ENCODE measurements at places on chromosomes 1 and 21. TPM values are rescaled to one million over a fixed set of nuclear protein-coding genes. Genes with fewer than 3 reads are reported as not detected.

GRCh38 chr1:219954736-219955421 is 26.5 kb upstream of the SLC30A10 start:
- ATAC-seq: no peak

The PSMD4 gene
- 256 TPM for total RNA-seq

- no peak for ATAC-seq
Observed at GRCh38 chr1:225514671-225515081, 86.8 kb upstream of the LBR start.

DNA sequence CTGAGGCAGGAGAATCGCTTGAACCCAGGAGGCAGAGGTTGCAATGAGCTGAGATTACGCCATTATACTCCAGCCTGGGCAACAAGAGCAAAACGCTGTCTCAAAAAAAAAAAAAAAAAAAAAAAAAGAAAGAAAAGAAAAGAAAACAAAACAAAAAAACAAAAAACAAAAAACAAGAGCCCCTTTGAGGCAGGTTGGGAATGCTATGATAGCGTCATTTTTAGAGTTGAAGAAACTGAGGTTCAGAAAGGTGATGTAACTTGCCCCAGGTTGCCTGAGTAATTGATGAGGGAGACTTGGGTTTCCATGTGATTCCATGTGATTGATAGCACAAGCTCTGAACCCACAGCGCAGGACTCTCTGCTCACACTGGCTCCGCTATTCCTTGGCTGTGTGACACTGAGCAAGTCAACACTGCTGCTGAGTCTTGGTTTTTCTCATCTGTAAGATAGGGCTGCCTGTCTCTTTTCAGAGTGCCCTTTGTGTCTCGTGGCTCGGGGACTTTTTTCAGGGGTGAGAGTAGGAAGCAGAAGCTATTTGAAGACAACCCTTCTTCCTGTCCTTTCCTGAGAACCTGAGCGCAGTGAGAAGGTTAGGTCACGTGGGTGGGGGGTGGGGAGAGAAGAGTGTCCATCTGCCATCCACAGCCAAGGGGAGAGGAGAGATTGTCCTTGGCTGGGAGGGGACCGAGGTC is 2.5 kb downstream of the CNR2 start:
- ATAC-seq: no peak

The S100A7A gene
- total RNA-seq: 0.19 TPM

GRCh38 chr1:184866991-184867788 is 107.1 kb downstream of the NIBAN1 start:
- no peak for ATAC-seq

DNA sequence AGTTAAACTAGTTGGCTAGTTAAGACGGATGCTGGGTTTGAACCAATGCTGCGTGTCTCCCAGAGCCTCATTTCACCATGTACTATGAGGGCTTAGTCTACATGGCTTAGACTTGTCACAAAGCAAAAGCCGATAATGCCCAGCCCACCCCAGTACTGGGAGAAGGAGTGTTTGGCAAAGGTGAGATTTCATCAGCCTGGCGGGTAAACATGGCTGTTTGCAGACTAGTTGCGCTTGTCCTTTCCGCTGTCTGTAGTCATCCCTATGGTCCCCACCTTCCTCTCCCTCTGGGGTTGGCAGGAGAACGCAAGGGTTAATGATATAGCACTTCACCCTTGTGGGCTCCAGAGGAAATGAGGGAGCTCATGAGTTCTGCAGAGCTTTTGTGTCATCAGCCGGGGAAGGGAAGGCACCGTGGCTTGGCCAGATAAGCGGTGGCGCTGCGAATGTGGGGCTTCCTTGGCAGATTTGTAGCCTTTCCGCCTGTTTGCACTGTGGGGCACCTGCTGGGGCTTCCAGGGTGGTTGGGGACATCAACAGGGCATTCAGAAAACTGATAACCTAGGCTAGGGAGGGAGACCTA is 29.2 kb downstream of the SOX13 start:
- peak; percentile 44 for ATAC-seq

DNA sequence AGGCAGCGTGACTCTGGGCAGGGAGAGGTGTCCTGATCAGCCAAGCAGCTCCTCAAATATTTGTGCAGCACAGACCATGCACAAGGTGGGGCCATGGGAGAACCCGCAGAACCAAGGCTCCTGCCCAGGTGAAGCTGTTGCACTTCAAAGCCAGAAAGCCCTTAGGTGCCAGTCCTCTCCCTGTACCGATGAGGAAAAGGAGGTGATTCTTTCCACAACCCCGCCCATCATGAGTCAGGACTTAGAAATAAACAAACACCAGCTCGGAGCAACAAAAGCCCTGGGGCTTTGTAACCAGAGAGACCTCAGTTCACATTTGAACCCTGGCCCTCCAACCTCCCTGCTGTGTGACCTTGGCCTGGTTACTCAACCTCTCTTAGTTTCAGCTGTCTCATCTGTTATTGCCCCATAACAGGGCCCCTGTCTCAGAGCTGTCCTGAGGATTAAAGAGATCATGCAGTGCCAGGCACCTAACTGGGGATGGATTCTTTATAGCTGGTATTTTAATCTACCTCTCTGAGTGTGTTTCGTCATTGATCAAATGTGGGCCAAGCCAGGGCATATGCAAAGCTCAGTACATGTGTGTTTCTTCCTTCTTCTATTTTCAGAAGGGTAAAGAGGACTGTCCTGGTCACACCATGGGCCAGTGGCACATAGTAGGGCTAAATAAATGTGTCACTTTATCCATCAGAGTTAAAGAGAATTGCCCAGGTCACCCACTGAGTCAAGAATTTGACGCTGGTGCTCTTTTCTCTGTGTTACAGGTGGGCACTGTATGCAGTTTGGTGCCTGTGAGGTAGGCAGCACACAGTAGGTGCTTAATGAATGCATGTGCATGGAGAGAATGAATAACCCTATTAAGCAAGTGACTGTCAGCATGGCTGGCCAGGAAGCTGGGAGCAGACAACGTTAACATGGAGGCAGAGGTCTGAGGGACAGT is 1.4 kb downstream of the LDLRAD1 start:
- ATAC-seq: no peak

GRCh38 chr1:38641661-38642060 is 217.9 kb downstream of the RRAGC start:
- ATAC-seq: no peak

GRCh38 chr1:191065346-191065745 is 587.7 kb upstream of the BRINP3 start:
- no peak for ATAC-seq

DNA sequence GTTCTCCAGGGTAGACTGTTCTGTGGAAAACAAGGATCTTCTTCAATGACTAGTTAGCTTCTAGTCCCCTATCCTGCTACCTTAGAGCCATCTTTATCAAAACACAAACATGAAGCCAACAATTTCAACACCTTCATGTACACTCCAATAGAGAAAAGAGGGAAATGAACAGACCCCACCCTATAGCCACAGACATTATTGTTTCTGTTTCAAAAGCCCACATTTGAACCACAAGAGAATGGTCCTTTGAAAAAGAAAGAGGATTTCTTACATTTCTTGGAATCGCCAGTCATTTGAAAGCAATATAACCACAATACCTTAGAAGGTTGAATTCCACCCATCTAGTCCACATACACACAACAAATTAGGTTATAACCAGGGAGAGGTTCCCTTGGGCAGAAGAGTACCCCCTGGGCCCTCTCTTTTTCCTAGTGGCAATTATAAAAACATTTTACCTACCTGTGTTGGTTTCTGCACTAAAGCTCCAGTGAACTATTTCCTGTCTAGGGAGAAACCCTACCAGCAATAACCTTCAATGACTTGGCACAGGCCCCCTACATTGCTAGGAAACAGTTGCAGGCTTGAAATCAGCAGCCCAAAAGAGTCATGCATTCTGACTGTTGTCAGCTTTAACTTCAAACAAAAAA is 2.7 kb upstream of the LPGAT1 start:
- no peak for ATAC-seq

- no peak for ATAC-seq
Observed at GRCh38 chr1:179883745-179884138, 1.7 kb downstream of the TOR1AIP1 start.

DNA sequence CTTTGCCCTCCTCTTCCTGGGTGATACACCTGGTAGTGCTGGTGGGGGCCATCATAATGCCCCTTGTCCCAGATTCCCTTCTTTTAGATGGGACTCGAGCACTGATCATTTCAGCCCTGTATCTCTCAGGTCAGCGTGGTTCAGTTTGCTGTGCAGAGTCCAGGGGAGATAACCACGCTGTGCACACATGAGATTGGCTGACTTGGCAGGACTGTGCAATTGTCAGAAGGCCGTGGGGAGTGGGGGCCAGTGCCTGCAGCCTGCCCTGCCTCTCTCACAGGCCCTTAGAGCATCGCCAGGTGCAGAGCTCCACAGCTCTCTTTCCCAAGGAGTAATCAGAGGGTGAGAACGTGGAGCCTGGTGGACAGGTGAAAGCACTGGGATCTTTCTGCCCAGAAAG is 15.2 kb downstream of the EPHX1 start:
- peak; percentile 50 for ATAC-seq

- ATAC-seq: peak; percentile 60
Observed at GRCh38 chr21:42198929-42199867, 19.7 kb upstream of the ABCG1 start.

The SLAMF9 gene
- total RNA-seq: not detected

DNA sequence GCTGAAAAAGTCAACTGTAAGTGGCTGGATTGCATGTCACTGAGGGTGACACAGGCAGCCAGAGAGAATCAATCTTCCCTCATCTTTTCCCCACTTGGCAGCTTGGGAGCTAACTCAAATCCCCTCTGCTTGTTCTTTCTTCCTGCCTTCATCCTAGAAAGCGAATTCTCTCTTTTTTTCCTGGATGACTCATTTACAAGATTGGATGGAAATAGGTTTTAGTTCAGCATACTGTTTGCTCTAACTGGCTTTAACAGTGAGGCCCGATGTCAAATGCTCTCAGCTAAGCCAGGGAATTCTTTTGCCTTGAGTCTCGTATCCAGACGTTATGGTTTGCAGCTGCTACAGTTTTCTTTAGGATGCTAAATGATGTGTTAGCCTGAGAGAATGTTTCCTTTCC is 72.7 kb downstream of the HUNK start:
- ATAC-seq: peak; percentile 88

The SFPQ gene
- total RNA-seq: 249 TPM

DNA sequence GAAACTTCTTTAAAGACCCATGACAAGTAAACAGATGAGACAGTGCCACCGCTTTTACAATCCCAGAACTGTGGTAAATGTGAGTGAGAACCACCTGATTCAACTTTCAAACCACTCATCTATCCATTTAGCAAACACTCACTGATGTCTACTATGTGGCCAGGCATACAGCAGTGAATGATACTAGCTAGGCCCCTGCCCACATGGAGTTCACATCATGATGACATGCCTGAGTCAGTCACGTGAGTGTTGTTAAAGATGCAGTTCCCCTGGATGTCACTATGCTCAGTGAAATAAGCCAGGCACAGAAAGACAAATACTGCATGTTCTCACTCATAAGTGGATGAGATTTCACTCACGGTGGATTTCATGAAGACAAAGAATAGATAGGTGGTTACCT is 28.4 kb downstream of the STX6 start:
- ATAC-seq: peak; percentile 36

The NTRK1 gene
- 2.5 TPM for total RNA-seq

GRCh38 chr1:213320191-213320870 is 269.3 kb downstream of the RPS6KC1 start:
- no peak for ATAC-seq

DNA sequence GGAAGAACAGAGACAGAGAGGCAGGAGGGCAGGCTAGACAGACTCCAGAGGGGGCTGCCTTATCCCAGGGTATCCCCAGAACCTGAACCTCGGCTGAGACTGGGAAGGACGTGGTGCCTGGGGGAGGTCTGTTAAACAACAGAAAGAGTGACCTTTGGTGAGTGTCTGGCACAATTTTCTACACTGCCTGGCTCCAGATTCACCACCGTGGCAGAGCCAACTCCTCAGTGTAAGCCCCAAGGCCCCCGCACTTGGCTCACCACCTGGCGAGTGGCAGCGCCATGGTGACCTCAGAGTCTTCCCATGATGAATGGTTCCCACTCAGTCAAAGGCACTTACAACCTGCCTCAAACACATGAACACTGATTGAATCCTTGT is 6.5 kb downstream of the RD3 start:
- no peak for ATAC-seq

- ATAC-seq: no peak
Observed at GRCh38 chr1:228904222-228904621, 168.9 kb downstream of the RHOU start.

The JUN gene
- 27.5 TPM for total RNA-seq

The GUCA2A gene
- total RNA-seq: not detected

DNA sequence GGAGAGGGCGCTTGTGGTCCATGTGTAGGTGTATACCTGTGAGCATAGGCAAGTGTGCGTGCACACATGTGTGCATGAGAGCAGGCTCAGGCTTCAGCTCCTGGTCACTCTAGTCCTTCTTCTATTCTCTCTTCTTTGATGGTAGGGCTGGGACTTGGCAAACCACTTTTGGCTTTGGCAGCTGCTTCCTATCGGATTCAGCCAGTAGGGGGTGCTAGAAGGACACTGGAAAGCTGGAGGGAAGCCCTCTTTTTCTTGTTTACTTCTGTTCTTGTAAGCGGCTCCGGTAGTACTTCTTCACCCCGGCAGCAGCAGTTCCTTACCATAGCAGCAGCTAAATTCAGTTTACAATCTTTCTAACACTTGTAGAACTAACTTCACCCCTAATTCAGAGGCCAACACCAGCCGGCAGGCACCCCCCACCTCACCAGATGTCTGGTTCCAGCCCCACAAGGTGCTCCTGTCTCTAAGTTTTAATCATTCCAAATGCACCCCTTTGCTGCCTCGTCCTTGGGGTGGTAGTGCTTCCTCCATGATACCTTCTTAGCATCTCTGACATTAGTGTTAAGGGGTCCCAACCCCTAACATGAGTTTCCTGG is 25.1 kb downstream of the NENF start:
- no peak for ATAC-seq

DNA sequence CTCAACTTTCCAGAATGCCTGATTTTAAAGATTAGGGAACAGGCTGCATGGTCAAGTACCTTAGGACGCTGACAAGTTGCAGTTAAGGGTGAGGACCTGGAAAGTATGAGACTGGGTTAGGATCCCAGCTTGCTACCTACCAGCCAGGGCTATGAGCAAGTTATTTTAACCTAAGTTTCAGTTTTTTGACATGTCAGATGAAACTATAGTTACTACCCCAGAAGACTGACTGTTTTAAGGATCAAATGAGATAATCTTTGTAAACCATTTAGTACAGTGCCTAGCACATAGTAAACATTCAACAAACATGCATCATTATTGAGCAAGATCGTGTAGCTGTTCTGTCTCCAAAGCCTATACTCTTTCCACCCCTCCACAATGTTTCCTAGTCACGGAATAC is 14.4 kb downstream of the THEMIS2 start:
- ATAC-seq: no peak

The RPE65 gene
- not detected for total RNA-seq

The AMPD1 gene
- not detected for total RNA-seq

GRCh38 chr1:209130886-209131285 is 452.6 kb upstream of the CAMK1G start:
- ATAC-seq: no peak

The ZNF672 gene
- 15.0 TPM for total RNA-seq

GRCh38 chr21:14405962-14406361 is 23.0 kb upstream of the HSPA13 start:
- ATAC-seq: no peak

The TMPRSS2 gene
- total RNA-seq: 0.36 TPM

Data from motor neuron (in vitro differentiated cells).